Cardiac fibroblast (primary cell): ENCODE measurements at places on chromosomes 5 and 9.

GRCh38 chr9:125629446-125629845 lies 77.6 kb downstream of the MAPKAP1 start:
- no peak for DNase-seq

DNA sequence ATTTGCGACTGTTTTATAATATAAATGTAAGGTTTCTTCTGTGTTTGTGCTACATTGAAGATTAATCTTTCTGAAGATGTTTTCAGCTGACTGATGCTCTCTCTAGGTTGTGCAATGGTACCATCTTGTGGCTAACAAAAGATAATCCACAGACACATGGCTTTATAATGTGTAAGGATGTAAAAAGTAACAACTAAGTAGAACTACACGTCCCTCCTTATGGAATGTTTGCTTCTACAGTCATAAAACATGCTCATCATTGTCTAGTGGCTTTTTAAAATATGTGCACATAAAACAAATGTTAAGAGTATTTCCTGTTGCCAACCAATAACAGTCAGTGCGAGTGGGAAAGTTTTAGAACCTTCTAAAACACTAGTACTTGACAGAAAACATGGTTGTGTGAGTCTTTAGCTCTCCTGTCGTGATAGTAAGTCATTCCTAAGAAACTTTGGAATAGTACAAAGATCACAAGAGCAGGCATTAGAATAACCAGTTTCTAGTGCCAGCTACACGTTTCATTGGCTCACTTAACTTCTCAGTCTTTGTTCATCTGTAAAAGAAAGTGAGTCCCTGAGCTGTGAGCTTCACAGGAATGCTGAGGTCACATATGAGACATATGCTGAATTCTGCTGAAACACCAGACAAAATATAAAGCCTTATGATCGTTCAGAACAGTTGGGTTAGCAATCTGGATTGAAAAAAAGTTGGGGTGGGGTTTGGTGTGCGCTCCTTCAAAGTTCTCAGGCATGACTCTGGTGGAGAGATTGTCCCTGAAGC lies 75.7 kb upstream of the GLIS3 start:
- DNase-seq = peak; percentile 85

- DNase-seq = no peak
Measured at GRCh38 chr9:122336189-122336588, 34.6 kb upstream of the PTGS1 start.

DNA sequence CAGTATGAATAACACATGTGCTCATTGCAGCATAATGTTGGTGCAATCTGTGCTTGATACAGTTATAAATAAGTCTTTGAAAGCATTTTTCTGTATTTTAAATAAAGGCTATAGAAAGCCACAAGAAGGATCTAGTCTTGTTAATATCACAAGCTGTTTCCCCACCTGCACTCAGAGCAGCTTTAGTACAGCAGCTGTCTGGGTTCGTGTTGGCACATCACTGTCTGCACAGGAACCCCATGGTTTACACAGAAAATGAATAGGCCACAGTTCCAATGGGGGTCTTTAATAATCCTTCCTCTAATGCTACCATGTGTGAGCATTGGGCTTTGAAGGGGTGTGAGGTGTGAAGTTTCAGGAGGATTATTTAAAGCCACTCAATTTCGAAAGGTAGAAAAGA lies 2269.7 kb downstream of the MAT2B start:
- no peak for DNase-seq

DNA sequence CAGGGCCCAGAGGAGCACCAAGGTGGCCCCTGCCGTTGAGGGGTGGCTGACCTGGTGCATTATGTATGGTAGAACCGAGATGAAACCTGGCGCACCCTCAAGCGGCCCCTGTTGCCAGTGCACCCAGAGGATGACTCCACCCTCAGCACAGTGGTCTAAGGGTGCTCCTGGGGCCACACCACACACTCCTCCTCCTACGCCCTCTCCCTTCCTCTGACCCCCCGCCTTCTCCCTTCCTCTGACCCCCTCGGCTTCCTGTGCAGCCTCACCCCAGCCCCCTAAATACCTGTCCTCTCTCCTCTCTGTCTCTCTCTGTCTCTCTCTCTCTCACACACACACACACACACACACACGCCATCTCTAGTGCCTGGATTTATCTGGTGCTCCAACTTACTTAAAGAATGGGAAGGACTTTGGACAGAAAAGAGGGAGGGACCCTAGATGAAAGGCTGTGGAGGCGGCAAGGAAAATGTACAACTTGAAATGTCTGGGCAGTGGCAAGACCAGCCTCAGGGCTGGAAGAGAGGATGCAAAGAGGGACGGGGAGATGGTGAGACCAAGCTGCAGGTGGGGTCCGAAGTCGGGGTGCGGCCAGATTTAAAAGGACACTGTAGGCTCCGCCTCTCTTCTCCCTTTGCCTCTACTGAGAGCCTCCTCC lies 18.2 kb upstream of the SLC30A5 start:
- no peak for DNase-seq

GRCh38 chr5:17005107-17005828 lies 69.2 kb upstream of the MYO10 start:
- no peak for DNase-seq

GRCh38 chr5:159459951-159460538 lies 129.8 kb upstream of the IL12B start:
- no peak for DNase-seq

- no peak for DNase-seq
Measured at GRCh38 chr9:120183615-120184014, 396.4 kb downstream of the CDK5RAP2 start.

DNA sequence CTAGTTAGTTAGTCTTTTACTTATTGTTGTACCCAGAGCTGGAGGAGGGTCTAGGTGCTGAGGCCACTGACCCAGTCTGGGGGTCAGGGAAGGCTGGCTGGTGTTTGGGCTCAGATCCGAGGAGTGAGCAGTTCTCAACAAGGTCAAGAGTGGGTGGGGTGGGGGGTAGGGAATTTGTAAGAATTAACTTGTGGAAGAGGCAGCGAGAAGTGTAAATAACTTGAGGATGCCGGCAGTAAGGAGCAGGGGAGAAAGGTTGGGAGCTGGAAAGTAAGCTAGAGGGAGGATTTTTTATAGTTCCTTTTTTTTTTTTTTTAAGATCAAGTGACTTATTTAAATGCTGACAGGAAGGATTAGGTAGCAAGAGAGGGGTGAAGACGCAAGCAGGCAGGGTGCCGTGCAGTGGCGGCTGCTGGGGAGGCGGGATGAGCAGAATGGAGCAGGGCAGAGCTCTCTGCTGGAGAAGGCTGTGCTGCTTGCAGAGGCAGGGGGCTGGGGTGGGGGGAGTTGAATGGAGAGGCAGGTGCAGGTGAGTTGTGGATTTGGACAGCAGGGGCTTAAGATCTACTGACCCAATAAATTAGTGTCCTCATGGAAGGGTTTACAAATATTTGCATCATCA lies 35.3 kb upstream of the SMIM32 start:
- no peak for DNase-seq

DNA sequence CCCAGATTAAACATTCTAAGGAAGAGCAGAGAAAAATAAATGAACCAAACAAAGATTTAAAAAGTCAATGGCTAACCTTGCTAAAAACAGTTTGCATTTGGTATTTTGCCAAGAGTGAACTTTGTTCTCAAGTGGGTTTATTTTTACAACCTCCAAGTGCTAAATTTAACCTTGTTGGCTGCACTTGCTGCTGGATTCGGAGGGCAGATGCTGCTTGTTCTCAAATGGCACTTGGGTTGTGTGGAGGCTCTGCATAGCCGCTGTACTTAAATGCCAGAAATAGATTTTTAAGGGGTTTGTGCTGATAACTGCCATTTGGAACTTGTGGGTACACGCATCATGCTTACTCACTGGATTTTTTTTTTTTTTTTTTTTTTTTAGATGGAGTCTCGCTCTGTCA lies 13.3 kb upstream of the SPATA24 start:
- peak; percentile 44 for DNase-seq

GRCh38 chr9:99472240-99472915 lies 250.3 kb downstream of the SEC61B start:
- DNase-seq = no peak

DNA sequence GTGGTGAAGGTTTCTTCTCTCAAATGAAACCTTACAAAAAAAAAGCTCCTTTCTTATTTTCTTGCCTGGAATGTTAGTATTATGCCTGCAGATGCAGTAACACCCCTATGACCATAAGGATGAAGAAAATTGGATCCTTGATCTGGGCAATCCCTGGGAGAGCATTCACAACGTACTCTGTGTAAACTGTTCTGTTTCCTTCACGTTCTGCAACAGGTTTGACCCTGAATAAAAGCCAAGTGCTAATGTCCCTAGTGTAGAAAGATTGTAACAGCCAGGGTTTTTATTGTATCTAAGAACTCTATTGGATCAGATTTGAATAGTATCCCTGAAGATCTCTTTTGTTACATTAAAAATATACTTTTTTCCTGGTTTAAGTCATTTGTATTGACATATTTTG lies 1639.6 kb upstream of the ACO1 start:
- DNase-seq = no peak

- DNase-seq = peak; percentile 64
Measured at GRCh38 chr5:174724484-174725260, at the start of gene MSX2. TSS of gene MSX2 (plus strand) at chr5:174724582. CDS start at chr5:174724660, 78 bp downstream.
